ENCODE measurements at places on chromosomes 12 and 14.
A peak's percentile ranks its signal among the peaks of the same experiment; 100 is the strongest.

DNA sequence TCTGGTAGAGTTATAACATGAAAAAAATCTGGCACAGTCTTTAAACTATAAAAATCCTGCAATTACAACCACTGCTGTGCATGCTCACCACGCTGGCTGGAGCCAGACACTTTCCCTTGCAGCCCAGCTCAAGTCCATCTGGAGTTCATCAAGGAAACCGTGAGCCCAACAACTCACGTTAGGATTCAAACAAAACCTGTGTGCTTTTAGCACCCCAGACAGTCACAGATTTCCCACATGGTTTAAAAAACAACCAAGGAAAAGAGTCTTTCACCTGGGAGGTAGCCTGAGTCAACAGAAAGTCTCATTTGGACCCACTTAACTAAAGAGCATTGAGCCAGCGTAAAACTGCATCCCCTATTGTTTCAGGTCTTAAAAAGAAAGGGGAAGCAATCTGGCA, 4.7 kb downstream of the LRIG3 start:
- no peak for DNase-seq

- no peak for DNase-seq
Measured at GRCh38 chr14:22979748-22980392, 2.5 kb downstream of the AJUBA start.

- DNase-seq = no peak
Measured at GRCh38 chr12:29610473-29611170, 113.1 kb upstream of the OVCH1 start.

- DNase-seq = no peak
Measured at GRCh38 chr12:14696265-14696741, at the start of gene GUCY2C. GUCY2C (minus strand) TSS chr12:14696599; CDS start chr12:14696448, 151 bp downstream.

DNA sequence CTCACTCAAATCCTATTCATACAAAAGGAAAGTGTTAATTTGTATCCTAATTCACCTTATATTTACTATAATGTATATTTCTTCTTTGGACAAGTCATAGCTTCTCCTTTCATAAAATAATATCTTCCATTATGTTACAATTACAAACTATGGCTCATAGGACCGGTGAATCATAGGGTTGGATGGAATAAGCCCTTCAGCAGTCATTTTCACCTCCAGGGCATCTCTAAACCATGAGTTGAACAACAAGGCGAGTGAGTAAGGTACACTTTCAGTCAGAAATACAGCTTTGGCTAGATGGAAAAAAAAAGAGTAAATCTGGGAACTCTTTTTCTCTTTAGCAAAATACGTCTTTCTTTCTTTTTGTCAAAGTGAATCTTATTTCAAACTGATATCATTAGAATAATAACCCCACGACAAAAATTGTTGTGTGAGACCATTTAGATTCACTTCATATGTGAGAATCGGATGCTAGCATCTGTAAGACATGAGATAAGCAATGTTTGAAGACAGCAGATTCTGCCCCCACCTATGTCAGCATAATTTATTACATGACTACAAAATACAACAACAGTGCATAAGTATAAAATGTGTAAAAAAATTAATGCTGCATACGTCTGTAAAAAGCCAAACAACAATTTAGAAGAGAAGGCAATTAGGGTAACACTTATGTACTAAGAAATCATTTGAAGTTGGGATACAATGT, 184.4 kb upstream of the SLC38A2 start:
- no peak for DNase-seq

DNA sequence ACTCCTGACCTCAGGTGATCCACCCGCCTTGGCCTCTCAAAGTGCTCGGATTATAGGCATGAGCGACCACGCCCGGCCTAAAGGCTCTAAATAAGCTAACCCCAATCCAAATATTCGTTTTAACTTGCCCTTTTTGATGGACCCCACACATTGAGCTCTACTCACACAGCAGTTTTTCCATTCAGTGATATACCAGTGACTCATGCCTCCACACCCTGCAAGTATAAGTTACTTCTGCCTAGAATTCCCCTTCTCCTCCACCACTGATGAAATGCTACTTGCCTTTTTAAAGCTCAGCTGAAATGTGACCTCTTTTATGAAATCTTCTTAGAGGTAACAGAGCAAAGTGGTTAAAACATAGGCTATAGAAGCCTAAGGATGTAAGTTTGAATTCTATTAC, 68.8 kb downstream of the EXOC5 start:
- DNase-seq = no peak

- no peak for DNase-seq
Measured at GRCh38 chr12:632102-632696, 31.0 kb downstream of the NINJ2 start.

- no peak for DNase-seq
Measured at GRCh38 chr14:92633274-92633616, 115.2 kb downstream of the LGMN start.

DNA sequence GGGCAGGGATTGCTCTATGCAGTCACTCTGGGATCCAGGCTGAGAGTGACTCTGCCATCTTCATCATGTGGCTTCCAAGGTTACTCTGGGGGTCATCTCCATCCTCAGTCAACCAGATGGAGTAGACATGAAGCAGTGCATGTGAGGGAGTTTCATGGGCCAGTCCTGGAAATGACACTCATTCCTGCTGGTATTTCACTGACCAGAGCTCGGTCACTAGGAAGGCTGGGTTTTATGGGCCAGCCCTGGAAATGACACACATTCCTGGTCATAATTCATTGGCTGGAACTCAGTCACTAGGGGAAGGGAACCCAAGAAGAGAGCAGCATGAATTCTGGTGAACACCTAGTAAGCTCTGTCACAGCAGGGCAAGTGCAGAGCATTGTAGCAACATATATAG, 144.7 kb downstream of the SMOC1 start:
- DNase-seq = no peak

GRCh38 chr12:124713041-124713435, 145.6 kb upstream of the NCOR2 start:
- DNase-seq = no peak

- DNase-seq = no peak
Measured at GRCh38 chr14:33762161-33762851, 188.6 kb downstream of the EGLN3 start.

DNA sequence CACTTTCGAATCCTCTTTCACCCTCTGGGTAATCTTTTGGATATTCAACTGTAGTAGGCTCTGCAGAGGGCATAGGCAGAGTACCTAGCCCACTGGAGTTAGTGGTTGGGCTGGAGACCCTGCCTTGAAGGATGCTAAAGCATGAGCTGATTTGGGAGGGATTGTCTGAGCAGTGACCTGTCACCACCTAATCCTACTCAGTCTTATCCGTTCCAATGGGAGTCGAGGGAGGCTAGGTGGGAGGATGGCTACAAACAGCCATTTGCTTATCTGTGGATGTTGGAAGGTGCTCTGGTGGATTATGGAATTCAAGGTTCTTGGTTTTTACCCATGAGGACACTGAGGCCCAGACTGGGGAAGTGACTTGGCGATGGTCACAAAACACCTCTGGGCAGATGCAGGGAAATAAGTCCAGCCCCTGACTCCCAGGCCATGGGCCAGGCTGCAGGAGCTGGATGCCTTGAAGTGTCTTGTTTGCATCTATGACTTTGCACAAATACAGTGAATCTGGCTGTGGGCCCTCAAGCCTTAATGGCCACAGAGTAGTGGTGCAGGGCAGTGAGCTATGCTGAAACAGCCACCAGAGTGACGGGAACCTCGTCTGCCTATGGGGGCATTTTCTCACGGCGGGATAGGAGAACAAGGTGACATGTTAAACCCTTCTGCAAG, 3.7 kb downstream of the KMT5A start:
- no peak for DNase-seq

DNA sequence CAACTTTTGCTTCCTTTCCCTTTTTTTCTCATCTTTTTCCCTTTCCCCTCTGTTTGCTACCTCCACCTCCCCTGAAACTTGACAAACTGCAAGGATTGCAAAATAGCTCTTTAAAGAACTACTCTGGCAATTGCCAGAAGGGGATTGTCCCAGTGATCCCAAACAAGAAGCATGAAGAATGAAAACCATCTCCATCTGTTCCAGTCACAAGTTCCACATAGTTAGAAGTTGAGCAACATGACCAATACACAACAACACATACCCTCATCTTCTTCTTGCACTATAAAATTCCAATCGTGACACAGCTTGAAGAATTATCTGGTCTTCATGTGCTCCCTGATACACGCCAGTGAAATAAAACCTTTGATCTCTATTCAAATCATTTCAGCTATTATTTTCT, 93.7 kb upstream of the USP15 start:
- DNase-seq = no peak

GRCh38 chr12:67593041-67593440, 55.5 kb upstream of the DYRK2 start:
- DNase-seq = no peak

DNA sequence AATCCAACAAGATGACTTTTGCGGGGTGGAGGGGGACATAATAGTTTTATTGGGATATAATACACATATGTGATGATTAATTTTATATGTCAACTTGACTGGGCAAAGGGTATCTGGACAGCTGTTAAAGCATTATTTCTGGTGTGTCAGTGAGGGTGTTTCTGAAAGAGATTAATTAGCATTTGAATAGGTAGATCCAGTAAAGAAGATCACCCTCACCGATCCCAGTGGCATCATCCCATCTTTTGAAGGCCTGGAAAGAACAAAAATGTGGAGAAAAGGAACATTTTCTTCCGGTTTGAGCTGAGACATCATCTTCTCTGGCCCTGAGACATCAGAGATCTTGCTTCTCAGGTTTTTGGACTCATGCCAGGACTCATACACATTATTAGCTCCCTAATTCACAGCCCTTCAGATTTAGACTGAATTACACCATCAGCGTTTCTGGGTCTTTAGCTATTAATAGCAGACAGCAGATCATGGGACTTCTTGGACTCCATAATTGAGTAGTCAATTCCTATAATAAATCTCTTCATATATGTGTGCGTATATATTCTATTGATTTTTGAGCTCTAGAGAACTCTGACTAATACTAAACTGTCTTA, 283.6 kb downstream of the PCNX1 start:
- DNase-seq = no peak

DNA sequence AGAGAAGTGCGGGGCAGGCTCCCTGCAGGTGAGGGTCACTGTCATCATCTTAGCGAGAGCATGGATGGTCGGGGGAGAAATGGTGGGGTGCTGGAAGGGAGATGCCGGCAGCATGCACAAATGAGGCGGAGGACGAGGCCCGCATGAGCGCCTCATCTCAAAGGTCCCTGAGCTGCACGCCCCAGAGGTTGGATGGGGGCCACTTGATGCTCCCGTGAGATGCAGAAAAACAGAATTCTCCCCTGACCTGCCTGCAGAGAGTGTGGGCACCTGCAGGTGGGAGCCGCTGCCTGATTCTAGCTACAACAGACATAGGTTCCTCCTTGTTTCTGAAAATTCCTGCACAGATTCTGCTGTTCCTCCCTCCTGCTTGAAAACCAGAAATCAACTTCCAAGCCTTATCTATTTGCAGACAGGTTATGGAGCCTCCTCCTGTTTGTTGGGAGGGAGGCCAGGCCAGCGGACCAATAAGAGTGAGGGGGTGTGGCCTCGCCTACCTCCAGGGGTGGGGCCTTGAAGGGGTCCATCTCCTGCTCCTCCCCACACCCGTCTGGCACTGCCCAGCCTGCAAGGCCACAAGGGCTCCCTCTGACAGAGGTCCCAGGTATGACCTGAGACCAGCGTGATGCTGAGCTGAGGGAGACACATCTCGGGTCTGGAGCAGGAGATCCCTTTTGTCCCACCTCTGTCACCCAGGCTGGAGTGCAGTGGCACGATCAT, 67.2 kb downstream of the KDM2B start:
- peak; percentile 18 for DNase-seq

- DNase-seq = no peak
Measured at GRCh38 chr12:92745856-92746550, 43.2 kb downstream of the PLEKHG7 start.

DNA sequence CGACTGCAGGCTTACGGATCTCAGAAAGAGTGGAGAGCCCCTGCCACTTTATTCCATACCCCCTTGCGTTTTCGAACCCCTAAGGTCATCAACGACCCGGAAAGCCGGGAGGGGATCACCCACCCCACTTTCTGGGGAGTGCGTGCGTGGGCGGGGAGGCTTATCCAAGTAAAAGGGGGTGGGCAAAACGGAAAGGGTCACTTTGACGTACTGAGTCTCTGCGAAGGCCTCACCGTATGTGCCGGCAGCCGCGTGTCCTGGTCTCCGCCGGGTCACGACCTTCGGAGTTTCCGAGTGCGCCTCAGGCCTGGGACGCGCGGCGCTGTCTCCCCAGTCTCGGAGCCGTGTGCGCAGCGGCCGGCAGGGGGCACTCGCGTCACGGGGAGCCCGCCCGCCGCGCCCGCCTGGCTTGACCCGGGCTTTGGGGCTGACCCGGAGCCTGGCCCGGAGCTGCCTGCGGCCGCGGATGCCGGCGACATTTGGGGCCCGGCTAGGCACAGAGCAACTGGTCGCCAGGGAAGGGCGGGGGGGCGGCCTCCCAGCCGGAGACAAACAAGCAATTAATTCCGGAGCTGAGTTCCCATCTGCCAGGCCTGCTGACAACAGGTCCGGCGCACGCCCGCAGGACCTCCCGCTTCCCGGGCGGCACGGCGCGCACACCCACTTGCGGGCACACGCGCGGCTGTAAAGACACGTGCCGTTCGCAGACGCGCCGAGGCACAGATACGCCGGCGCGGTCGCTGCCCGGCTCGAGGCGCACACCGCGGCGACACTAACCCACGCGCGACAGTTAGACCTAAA, 890 bp upstream of the KIF26A start:
- DNase-seq = peak; percentile 65

- DNase-seq = no peak
Measured at GRCh38 chr12:38543151-38543550, 226.6 kb downstream of the ALG10B start.

DNA sequence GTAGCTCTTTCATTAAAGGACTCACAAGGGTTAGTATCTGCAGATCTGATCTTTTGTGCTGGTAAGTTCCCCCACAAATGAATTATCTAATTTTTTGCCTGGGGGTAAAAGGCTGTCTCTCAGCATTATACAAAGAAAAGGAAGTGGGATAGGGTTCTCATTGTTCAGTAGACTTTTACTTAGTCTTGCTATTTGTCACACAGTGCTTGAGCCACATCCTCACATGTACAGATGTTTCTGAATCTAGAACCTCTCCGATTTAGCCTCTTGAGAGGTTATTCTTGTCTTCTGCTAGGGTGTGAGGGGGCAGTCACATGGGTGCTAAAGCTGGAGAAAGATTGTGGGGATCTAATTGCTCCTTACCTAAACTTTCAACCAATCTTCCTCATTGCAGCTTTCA, 93.0 kb downstream of the SLC41A2 start:
- no peak for DNase-seq

DNA sequence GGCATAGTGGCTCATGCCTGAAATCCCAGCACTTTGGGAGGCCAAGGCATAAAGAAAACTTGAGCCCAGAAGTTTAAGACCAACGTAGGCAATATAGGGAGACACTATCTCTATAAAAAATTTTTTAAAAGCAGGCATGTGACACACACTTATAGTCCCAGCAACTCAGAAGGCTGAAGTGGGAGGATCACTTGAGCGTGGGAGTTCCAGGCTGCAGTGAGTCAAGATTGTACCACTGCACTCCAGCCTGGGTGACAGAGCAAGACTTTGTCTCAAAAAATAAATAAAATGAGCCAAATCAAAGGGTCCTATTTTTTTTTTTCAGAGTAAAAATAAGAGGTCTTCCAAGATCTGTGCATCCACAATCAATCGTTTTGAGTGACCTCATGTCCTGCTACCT, 237.6 kb downstream of the SLC16A7 start:
- DNase-seq = no peak

Data from activated naive CD4-positive, alpha-beta T cell treated with Interleukin-2 at 50 U/mL for 16 hours (primary cell).